ENCODE measurements at places on chromosomes 1 and 21.

DNA sequence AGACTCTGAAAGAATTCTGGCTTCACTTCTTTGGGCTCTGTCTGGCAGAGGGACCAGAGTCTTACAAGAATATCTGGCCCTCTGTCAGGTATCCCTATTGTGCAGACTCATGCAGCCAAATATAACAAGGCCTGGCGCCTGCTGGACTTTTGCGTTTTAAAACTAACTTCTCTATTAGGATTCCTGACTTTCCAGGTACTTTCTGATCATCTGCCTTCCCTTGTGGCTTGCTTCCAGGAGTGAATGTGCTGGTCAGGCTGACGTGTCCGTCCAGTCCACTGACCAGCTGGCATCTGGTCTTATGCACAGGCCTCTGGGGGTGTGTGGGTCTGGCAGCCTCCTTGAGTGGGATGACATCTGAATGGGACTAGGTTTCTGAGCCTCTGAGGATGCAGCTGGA lies 8.6 kb upstream of the RAB29 start:
- DNase-seq = no peak

DNA sequence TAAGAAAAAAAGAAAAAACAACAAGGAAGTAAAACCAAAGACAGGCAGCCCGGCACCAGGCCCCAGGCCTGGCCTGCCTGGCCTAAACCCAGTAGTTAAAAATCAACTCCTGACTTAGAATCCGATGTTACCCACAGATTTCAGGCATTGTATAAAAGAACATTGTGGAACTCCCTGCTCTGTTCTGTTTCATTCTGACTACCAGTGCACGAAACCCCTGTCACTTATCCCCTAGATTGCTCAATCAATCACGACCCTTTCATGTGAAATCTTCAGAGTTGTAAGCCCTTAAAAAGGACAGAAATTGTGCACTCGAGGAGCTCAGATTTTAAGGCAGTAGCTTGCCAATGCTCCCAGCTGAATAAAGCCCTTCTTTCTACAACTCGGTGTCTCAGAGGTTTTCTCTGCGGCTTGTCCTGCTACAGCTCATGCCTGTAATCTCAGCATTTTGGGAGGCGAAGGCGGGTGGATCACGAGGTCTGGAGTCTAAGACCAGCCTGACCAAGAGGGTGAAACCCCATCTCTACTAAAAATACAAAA lies 15.6 kb upstream of the MYOCOS start:
- no peak for DNase-seq

GRCh38 chr1:17099616-17100340 lies 19.5 kb downstream of the PADI2 start:
- no peak for DNase-seq

- no peak for DNase-seq
Measured at GRCh38 chr21:34129901-34130715, 56.7 kb downstream of the MRPS6 start.

DNA sequence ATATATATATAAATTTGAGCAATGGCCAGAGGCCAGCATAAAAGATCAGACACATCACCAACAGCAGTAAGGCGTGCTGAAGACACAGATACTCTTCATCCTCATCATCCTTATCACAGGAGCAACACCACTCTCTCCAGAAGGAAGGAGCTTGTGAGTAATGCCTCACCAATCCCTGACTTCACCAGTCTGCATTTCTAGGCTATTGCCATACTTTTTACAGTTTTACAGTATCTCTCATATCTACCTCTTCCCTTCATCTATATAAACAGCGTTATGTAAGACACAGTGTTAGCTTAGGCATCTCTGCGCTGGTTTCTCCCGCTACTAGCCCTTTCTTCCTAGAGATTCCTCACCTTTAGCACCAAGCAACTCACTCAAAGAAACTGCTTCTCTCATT lies 2.4 kb upstream of the ABL2 start:
- no peak for DNase-seq

- no peak for DNase-seq
Measured at GRCh38 chr1:237282208-237282783, 240.3 kb downstream of the RYR2 start.

- DNase-seq = no peak
Measured at GRCh38 chr1:86156566-86157455, at the start of gene COL24A1. TSS of gene COL24A1 (minus strand) at chr1:86156772. CDS start at chr1:86156396, 376 bp downstream.

DNA sequence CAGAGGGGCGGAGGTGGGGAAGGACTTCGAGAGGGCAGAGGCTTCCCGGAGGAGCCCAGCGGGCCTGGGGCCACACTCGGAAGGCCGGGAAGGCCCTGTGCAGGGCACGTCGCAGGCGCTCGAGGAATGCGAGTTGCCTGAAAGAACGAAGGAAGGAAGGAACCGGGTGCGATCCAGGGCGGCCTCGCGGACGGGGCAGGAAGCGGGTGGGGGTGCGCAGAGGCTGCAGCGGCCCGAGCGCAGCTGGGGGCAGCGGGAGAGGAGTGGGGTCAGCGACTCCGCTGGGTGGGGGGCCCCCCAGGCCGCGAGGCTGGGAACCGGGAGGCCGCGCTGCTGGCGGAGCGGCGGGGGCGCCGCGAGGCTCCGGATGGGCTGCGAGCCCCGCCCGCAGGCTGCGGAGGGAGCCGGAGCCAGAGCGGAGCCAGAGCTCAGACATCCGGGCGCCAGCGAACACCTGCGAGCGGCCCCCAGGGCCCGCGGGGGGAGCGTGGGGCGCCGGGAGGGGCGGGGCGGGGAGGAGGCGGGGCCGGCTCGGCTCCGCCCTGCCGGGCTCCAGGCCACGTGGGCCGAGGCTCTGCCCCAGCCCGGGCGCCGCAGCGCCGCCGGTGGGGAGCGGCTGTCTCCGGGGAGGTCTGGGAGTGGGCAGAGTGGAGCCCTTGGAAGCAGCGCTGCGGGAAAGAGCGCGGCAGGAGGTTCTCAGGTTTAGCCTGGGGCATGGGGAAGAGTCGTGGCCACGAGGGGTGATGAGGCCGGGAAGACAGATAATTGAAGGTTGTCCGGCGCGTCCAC lies 4.6 kb downstream of the ID3 start:
- peak; percentile 70 for DNase-seq

- no peak for DNase-seq
Measured at GRCh38 chr1:40003156-40004093, 37.1 kb upstream of the CAP1 start.

DNA sequence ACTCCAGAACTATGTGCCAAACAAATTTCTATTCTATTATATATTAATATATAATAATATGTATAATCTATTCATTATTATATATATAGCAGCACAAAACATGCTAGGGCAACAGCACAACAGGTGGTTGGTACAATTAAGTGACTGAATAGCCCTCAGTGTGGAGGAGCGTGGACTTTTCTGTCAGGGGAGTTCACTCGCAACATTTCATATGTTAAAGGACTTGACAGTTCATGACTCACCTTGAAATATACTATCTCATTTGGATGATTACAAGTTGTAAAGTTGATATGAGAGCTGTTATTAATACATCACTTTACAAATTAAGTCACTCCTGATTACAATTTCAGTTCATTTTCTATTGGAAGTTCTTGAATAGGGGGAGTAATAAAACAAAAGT lies 178.4 kb downstream of the LHX8 start:
- no peak for DNase-seq

GRCh38 chr1:209542585-209542984 lies 40.9 kb upstream of the CAMK1G start:
- DNase-seq = no peak

Measured in stimulated activated CD4-positive, alpha-beta T cell treated with anti-CD3 and anti-CD28 coated beads, Interleukin-1b, Interleukin-23, amount 100 ng/mL, for 1 hour (primary cell).